ENCODE measurements at places on chromosomes 12 and 14. TPM values are rescaled to one million over a fixed set of nuclear protein-coding genes. Genes with fewer than 3 reads are reported as not detected.

Gene TMPRSS12
- total RNA-seq = not detected

Gene AKAP6
- 4.2 TPM for total RNA-seq

Gene IFNG-AS1
- total RNA-seq = not detected

Gene INHBE
- total RNA-seq = 1.3 TPM

Gene TMCC3
- total RNA-seq = 8.8 TPM

Gene KCNH5
- under 0.01 TPM for total RNA-seq

Measured in bronchial epithelial cell (primary cell).